Left lung (tissue), 14 donors: ENCODE measurements at places on chromosomes 3 and 15. TPM values are rescaled to one million over a fixed set of nuclear protein-coding genes. Genes with fewer than 3 reads are reported as not detected.
A peak's percentile ranks its signal among the peaks of the same experiment; 100 is the strongest.

The SSR3 gene
- 336 TPM for total RNA-seq

The RGMA gene
- 4.6 TPM for total RNA-seq

The ARL6IP5 gene
- 179 TPM for total RNA-seq

DNA sequence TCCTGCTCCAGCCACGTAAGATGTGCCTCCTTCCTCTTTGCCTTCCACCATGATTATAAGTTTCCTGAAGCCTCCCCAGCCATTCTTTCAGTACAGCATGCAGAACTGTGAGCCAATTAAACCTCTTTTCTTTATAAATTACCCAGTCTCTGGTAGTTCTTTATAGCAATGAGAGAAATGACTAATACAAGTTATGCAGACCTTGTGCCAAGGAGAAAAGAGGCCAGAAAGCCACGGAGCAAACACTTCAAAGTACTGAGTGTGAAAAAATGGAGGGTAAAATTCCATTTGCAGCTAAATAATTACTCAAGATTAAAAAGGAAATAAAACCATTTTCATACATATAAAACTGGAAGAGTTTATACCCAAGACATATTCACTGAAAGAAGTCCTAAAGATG is 213.6 kb upstream of the LINGO1 start:
- no peaks in the 10 kb centered on the region for H3K36me3 ChIP-seq
- peak; percentile 3 for DNase-seq
- no peak overlapping the region for H3K4me3 ChIP-seq
- no peaks in the 10 kb centered on the region for H3K27me3 ChIP-seq

- H3K4me3 ChIP-seq: no peak overlapping the region
- H3K36me3 ChIP-seq: no peaks in the 10 kb centered on the region
- DNase-seq: no peak
- H3K27me3 ChIP-seq: no peaks in the 10 kb centered on the region
- H3K4me1 ChIP-seq: peaks cover 12% of the 10 kb centered on the region
- H3K27ac ChIP-seq: no peak overlapping the region
These were observed 14.3 kb downstream of the FLNB start for GRCh38 chr3:58022490-58022889.

GRCh38 chr3:110343945-110344344 is 727.7 kb upstream of the NECTIN3 start:
- H3K36me3 ChIP-seq: no peaks in the 10 kb centered on the region
- H3K4me3 ChIP-seq: no peak overlapping the region
- H3K4me1 ChIP-seq: no peaks in the 10 kb centered on the region
- H3K27ac ChIP-seq: no peak overlapping the region

- no peak for DNase-seq
- H3K27me3 ChIP-seq: no peaks in the 10 kb centered on the region
- peaks cover 13% of the 10 kb centered on the region for H3K4me1 ChIP-seq
- no peak overlapping the region for H3K4me3 ChIP-seq
- no peak overlapping the region for H3K27ac ChIP-seq
These were observed 3.1 kb downstream of the C3orf62 start for GRCh38 chr3:49273825-49274532.

DNA sequence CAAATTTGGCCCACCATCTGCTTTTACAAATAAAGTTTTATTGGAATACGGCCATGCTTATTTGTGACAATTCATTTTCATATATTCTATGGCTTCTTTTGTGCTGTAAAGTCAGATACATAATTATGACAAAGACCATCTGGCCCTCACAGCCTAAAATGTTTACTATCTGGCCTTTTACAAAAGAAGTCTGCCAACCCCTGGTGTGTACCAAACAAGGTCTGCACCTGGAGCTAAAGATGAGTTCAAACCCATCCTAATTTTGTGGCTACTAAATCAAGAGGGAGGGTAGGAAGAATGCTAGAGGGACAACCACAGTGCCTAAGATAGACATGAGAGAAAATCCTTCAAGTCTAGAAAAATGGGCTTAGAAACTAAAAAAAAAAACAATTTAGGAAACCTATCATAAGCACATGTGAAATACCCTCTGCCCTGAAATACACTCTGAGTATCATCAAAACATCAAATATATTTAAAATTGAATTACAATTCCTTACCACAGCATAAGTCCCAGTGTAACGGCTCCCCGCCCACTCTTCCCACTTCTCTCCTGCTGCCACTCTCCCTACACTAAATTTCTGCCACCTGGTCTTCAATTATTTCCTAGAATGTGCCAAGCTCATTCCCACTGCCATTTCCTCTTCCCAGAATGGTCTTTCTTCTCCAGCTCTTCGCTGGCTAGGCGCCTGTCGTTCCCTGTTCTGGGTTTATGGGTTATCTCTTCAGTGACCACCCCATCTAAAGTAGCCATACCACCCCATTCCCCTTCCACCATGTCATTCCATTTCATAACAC is 950.7 kb upstream of the CFAP20DC start:
- DNase-seq: no peak
- no peak overlapping the region for H3K4me3 ChIP-seq
- no peaks in the 10 kb centered on the region for H3K36me3 ChIP-seq

DNA sequence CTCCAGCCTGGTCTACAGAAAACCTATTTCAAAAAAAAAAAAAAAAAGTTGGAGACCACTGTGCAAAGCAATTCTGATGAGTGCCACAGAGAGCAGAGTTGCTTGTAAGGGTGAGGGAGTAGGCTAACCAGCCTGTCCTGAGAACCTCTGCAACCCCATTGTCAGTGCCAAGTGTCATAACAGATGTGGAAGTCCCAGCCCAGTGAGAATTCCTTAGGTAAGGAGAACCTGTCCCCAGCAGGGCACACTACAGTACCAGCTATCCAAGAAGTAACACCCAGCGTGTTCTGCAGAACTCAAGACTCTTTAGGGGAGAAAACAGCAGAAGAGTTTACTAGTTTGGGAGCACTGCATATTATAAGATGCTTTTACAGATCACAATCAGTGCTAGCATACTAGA is 156.3 kb downstream of the LIPC start:
- no peak overlapping the region for H3K27ac ChIP-seq
- H3K36me3 ChIP-seq: no peaks in the 10 kb centered on the region
- no peak overlapping the region for H3K4me3 ChIP-seq
- H3K27me3 ChIP-seq: no peaks in the 10 kb centered on the region
- no peaks in the 10 kb centered on the region for H3K4me1 ChIP-seq

DNA sequence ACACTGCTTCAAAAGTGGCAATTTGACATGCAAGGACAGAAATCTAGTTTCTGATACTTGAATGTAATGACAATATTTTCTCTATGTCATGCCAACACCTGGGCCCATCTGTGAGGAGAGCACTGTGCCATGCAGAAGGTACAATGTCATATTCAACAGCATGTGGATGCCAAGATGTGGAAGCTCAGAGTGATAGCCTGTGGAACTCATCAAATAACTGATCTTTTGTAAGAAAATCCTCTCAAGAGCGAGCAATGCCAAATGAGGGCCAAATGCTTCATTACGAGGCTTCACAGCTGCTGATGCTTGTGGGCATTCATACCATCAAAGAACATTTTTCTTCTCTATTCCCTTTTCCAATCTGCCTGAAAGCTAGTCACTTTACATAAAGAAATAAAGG is 95.1 kb downstream of the ROBO1 start:
- H3K27me3 ChIP-seq: no peaks in the 10 kb centered on the region
- no peaks in the 10 kb centered on the region for H3K4me1 ChIP-seq
- no peak overlapping the region for H3K4me3 ChIP-seq
- DNase-seq: no peak

DNA sequence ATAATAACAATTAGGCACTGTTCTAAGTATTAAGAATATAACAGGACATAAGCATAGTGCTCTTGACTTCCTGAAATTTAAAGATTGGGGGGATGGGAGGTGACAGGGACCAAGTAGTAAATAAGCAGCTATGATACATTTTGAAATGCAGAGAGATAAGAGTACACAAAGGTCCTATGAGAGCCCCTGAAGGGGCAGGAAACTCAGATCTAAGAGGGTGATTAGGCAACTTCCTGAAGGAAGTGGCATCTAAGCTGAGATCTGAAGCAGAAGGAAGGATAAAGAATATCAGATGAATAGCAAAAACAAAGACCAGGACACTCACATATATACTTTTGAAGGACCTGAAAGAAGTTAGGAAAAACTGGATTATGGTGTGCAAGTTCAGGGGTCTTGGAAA is 415.2 kb upstream of the FRG2C start:
- H3K4me1 ChIP-seq: no peaks in the 10 kb centered on the region
- H3K27ac ChIP-seq: no peak overlapping the region
- H3K4me3 ChIP-seq: no peak overlapping the region
- H3K27me3 ChIP-seq: no peaks in the 10 kb centered on the region
